Vein endothelial cell (primary cell): ENCODE measurements at places on chromosomes 1 and 21. TPM values are rescaled to one million over a fixed set of nuclear protein-coding genes. Genes with fewer than 3 reads are reported as not detected.

The TCHHL1 gene
- not detected in 2 replicates for total RNA-seq

The FCRL2 gene
- total RNA-seq, result not detected in 2 replicates

The WNT3A gene
- not detected in 2 replicates for total RNA-seq

The LAMTOR2 gene
- total RNA-seq, result 43.7 and 70.9 TPM in 2 replicates
